T-helper 17 cell (primary cell): ENCODE measurements at places on chromosomes 4 and X.
A peak's percentile ranks its signal among the peaks of the same experiment; 100 is the strongest.

DNA sequence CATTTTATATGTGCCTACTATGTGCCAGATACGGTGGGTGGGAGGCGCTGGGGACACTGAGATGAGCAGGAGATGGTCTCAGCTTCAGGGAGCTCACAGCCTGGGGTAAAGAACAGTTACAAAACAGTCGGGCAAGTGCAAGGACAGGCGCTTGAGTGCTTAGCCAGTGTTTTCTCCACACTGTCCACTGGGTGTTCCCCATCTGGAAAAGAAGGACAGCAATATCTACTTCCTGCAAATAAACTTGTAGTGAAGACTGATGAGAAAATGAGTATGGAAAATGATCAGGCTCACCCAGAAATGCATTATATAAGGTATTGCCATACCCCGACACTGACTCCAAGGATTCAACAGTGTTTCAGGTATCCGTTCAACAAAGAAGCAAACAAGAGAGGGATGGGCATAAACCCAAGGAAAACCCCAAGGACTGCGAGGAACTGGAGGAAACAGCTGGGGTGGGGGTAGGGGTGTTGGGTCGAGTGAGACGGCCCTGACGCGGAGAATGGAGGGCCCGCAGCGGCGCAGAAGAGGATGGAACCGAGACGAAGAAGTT lies 835 bp downstream of the TMEM185A start:
- peak overlapping the region; percentile 96 for H3K4me3 ChIP-seq
- H3K27me3 ChIP-seq = no peaks in the 10 kb centered on the region
- peak overlapping the region; percentile 93 for H3K27ac ChIP-seq
- H3K4me1 ChIP-seq = peaks cover 24% of the 10 kb centered on the region
- no peak for DNase-seq

DNA sequence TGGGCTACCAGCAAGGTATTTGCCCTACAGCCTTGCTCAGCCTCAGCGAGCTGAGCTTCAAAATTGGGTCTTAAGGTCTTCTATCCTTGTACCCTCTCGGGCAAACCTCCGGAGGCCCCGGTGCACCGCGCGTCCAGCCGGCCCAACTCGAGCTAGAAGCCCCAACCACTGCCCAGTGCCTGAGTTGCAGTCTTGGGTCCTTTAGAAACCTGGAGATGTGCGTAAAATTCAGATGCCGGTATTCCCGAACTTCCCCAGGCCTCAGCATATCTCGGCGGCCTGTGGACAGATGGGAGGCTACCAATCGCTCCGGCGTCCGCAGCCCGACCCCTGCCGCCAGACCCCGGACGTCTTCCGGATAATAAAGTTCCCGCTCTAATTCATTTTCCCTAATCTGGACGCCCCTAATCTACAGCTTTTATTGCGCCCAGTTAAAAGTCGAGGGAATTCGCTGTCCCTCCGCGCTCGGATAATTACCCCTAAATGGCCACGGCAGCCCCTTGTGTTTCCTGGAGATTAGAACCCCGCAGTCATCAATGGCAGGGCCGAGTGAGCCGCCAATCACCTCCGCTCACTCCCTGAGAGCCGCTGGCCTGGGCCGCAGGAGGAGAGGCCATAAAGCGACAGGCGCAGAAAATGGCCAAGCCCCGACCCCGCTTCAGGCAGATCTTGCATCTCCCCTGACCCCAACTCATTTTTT lies 1.5 kb upstream of the MSX1 start:
- peak overlapping the region; percentile 44 for H3K27ac ChIP-seq
- DNase-seq = no peak
- H3K4me3 ChIP-seq = peak overlapping the region; percentile 69

DNA sequence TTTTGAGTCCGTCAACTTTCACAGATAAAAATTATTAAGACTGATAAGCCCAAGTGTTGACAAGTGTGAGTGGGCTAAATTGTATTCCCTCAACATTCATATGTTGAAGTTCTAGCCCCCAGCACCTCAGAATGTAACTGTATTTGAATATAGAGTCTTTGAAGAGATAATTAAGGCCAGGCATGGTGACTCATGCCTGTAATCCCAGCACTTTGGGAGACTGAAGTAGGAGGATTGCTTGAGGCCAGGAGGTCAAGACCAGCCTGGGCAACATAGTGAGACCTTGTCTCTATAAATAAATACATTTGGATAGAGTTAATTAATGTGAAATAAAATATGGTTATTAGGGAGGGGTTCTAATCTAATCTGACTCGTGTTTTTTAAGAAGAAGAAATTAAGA lies 29.7 kb upstream of the SLC25A4 start:
- no peak overlapping the region for H3K4me3 ChIP-seq
- no peak for DNase-seq
- H3K4me1 ChIP-seq = peaks cover 2% of the 10 kb centered on the region
- H3K36me3 ChIP-seq = no peaks in the 10 kb centered on the region
- no peak overlapping the region for H3K27ac ChIP-seq

GRCh38 chr4:38752941-38753806 lies 29.6 kb downstream of the TLR10 start:
- no peak overlapping the region for H3K27ac ChIP-seq
- DNase-seq = no peak
- peaks cover 2% of the 10 kb centered on the region for H3K4me1 ChIP-seq

- no peak for DNase-seq
- no peak overlapping the region for H3K4me3 ChIP-seq
- H3K27ac ChIP-seq = peak overlapping the region; percentile 53
- no peaks in the 10 kb centered on the region for H3K36me3 ChIP-seq
- H3K27me3 ChIP-seq = peaks cover 7% of the 10 kb centered on the region
Measured at GRCh38 chr4:123418351-123418931, 21.8 kb downstream of the SPRY1 start.

- no peaks in the 10 kb centered on the region for H3K27me3 ChIP-seq
- DNase-seq = no peak
- H3K4me3 ChIP-seq = no peak overlapping the region
- H3K27ac ChIP-seq = peak overlapping the region; percentile 11
- H3K4me1 ChIP-seq = peaks cover 12% of the 10 kb centered on the region
Measured at GRCh38 chr4:183124865-183125264, 25.8 kb downstream of the WWC2 start.

- peaks cover 9% of the 10 kb centered on the region for H3K27me3 ChIP-seq
- no peak overlapping the region for H3K4me3 ChIP-seq
- no peaks in the 10 kb centered on the region for H3K4me1 ChIP-seq
- no peaks in the 10 kb centered on the region for H3K36me3 ChIP-seq
- DNase-seq = no peak
Measured at GRCh38 chr4:10619220-10619619, 65.3 kb downstream of the CLNK start.

DNA sequence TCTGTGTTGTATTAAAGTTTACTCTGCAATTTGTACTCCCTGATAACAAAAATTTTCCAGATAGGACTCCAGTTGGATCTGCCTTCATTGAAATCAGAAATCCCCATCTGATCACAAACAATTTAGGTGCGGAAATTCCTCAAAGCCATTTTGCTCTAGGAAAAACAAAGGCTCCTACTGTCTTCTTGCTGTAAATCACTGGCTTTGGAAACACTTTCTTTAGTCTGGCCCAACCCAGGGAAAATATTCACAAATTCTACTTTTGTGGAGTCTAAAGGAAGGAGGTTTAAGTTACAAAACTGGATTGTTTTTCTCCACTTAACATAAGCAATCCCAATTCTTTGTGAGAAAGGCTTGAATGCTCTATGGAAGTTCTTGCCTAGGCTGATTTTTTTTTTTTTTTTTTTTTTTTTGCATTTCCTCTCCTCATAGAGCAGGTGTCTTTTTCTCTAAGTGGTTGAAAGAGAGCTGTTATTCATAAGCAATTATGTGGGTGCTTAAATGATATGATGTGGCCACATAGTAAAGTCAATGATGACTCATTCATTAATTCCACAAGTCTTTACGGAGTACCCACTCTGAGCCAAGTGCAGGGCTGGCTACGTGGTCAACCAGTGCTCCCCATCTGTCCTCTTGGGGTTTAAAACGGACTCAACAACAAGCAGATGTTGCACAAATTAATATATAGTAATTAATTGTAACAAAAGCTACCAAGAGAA lies 261.4 kb downstream of the LDB2 start:
- H3K27ac ChIP-seq = no peak overlapping the region
- no peaks in the 10 kb centered on the region for H3K36me3 ChIP-seq
- no peak overlapping the region for H3K4me3 ChIP-seq
- no peaks in the 10 kb centered on the region for H3K27me3 ChIP-seq

DNA sequence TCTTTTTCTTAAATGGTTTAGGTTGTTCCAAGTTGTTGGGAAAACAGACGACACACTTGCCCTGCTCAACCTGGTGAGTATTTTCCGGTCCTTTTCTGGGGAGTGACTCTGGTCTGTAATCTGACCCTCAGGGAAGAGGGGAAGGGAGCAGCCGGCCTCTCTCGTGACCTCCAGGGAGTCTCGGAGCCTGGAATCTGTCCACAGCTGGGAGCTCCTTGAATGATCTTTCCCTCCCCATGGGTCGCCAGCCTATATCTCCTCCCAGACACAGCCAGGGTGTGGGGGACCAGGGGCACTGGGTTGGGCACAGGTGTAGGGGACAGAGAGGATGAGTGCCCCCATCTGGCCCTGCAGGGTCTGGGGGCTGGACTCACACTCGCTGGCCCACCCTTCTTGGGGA lies 18.9 kb downstream of the TMEM175 start:
- no peaks in the 10 kb centered on the region for H3K36me3 ChIP-seq
- H3K27ac ChIP-seq = no peak overlapping the region
- H3K4me3 ChIP-seq = no peak overlapping the region
- peaks cover 4% of the 10 kb centered on the region for H3K4me1 ChIP-seq

GRCh38 chrX:18888281-18888680 lies 95.6 kb downstream of the PHKA2 start:
- no peaks in the 10 kb centered on the region for H3K36me3 ChIP-seq
- no peak overlapping the region for H3K27ac ChIP-seq
- no peaks in the 10 kb centered on the region for H3K27me3 ChIP-seq
- DNase-seq = no peak
- H3K4me3 ChIP-seq = no peak overlapping the region
- H3K4me1 ChIP-seq = peaks cover 20% of the 10 kb centered on the region

DNA sequence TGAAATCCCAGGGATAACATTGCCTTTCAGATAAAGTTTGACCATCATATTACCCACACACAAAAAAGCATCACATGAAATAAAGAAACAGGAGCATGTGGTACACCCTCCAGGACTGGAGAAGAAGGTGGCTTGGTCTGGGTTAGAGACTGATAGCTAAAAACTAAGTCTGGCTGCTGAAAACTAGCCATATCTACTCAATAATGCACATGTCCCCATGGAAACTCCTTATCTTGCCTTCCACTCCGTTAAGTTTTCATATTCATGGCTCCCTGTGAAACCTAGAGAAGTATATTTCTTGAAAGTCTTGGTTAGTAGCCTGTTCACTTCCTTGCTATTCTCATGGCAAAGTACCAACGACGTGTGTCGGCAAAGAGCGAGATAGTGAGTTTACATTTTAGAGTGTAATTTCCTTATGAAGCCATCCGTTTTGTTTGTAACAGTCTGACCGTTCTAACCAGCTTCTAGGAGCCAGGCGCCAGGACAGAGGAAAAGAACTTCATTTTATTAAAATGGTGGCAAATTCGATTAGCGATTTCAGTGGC lies 6.7 kb upstream of the DCTD start:
- no peaks in the 10 kb centered on the region for H3K36me3 ChIP-seq
- no peak overlapping the region for H3K27ac ChIP-seq
- peaks cover 4% of the 10 kb centered on the region for H3K4me1 ChIP-seq

DNA sequence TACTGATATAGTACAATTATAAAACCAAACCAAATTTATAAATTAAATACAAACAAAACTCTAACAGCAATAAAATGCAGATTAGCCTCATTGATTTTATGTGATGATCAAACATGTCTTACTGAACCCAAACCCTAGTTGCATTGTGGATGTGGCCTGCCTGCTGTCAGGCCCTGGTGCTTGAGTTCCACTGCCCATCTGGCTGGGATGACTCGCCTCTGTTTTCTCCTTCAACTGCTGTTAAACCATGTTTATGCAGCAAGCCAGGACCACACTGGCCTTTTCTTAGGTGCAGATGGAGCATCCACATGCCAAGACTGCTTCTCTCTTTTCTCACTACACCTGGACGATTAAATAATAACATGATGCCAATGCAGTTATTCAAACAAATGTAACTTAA lies 22.6 kb downstream of the NAP1L5 start:
- H3K36me3 ChIP-seq = peaks cover 9% of the 10 kb centered on the region
- no peaks in the 10 kb centered on the region for H3K27me3 ChIP-seq
- H3K27ac ChIP-seq = no peak overlapping the region
- no peaks in the 10 kb centered on the region for H3K4me1 ChIP-seq
- no peak overlapping the region for H3K4me3 ChIP-seq

- H3K27ac ChIP-seq = no peak overlapping the region
- H3K36me3 ChIP-seq = no peaks in the 10 kb centered on the region
- DNase-seq = no peak
- H3K4me3 ChIP-seq = no peak overlapping the region
Measured at GRCh38 chr4:93217431-93217830, 611.1 kb upstream of the ATOH1 start.

DNA sequence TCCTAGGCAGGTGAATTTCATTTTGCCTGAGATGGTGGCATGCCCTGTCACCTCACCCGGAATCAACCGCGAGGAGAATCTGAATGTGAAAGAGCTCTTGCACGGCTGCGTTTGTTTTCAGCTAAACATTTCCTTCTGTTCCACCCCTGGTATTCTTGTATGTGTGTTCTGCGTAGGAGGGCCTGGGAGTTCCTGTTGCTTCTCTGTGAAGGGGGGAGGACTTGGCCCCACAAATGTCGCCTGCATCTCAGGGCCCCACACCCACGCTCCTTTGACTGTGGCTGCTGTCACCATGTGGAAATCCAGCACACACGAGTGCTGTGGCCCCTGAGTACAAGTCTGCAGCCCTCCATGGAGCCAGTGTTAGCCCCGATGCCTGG lies 45.8 kb upstream of the CLCN4 start:
- no peaks in the 10 kb centered on the region for H3K36me3 ChIP-seq
- peaks cover 14% of the 10 kb centered on the region for H3K4me1 ChIP-seq
- H3K27me3 ChIP-seq = no peaks in the 10 kb centered on the region
- H3K4me3 ChIP-seq = peak overlapping the region; percentile 69
- no peak for DNase-seq

GRCh38 chr4:89755220-89755619 lies 81.7 kb downstream of the SNCA start:
- H3K4me1 ChIP-seq = no peaks in the 10 kb centered on the region
- no peak overlapping the region for H3K4me3 ChIP-seq

DNA sequence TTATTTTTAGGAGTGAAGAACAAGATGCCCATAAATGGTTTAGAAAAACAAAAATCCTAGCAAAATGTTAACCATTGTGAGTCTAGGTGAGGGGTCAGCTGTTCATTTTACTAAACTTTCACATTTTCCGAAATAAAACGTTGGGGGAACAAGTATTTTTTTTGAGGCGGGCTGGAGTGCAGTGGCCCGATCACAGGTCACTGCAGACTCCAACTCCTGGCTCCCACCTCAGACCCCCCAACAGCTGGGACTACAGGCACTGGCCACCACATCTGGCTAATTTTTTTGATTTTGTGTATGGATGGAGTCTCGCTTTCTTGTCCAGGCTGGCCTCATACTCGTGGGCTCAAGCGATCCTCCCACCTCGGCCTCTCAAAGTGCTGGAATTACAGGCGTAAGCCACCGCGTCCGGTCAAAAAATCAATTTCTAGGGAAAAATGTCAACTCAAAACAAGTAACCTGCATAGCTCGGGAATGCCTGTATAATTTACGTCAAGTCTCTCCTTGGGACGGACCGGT lies 742 bp upstream of the TAF1 start:
- no peaks in the 10 kb centered on the region for H3K27me3 ChIP-seq
- H3K4me3 ChIP-seq = peak overlapping the region; percentile 97
- H3K4me1 ChIP-seq = peaks cover 16% of the 10 kb centered on the region
- H3K27ac ChIP-seq = peak overlapping the region; percentile 97
- no peak for DNase-seq

GRCh38 chr4:105140684-105141490 lies 5.8 kb upstream of the TET2 start:
- no peaks in the 10 kb centered on the region for H3K36me3 ChIP-seq
- H3K27me3 ChIP-seq = peaks cover 4% of the 10 kb centered on the region
- H3K4me3 ChIP-seq = no peak overlapping the region
- peaks cover 14% of the 10 kb centered on the region for H3K4me1 ChIP-seq
